Upper lobe of right lung (tissue), 1 donor: ENCODE measurements at places on chromosomes 5 and 9. TPM values are rescaled to one million over a fixed set of nuclear protein-coding genes. Genes with fewer than 3 reads are reported as not detected.

The SAPCD2 gene
- 0.84 TPM for total RNA-seq

The CPEB4 gene
- 62.4 TPM for total RNA-seq

GRCh38 chr5:136998854-136999357 lies 500.2 kb downstream of the SPOCK1 start:
- no peaks in the 10 kb centered on the region for H3K36me3 ChIP-seq
- no peaks in the 10 kb centered on the region for H3K4me1 ChIP-seq
- DNase-seq: no peak
- no peak overlapping the region for H3K4me3 ChIP-seq
- no peaks in the 10 kb centered on the region for H3K27me3 ChIP-seq

DNA sequence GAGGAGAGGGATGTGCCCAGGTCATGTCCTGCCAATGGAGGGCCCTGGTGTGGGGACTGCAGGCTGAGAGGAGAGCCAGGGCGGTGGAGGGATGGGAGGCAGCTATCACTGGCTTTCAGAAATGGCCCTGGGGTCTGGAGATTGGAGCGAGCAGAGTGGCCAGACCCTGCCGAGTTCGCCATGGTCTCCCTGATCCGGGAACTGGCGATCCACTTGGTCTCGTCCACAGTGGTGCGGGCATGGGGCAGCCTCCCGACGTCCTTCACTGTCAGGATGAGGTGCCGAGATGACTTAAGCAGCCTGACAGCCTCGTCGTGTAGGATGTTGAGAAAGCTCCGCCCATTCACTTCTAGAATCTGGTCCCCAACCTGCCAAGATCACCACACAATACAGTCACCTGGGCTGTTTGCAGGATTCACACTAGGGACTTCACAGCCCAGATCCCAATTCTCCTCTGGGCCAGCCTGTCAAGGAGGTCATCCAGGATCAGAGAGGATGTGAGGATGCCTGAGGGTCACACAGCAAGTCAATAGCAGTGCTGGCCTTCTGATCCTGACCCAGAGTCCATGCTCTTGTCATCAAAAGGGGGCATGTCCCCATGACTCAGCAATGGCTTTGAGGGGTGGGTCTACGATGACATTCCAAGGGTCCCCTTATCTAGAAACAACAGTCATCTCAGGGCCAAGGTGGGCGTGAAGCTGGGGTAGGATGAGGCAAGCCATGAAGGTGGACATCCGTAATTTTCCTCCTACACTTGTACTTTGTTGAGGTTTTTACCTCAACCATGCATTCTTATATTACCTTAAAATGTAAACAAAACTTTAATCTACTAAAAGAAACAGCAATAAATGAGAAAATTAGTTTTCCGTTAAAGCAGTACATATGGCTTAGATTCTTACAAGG lies 38.5 kb upstream of the AKNA start:
- no peaks in the 10 kb centered on the region for H3K36me3 ChIP-seq
- H3K27ac ChIP-seq: no peak overlapping the region
- peak; percentile 37 for DNase-seq
- no peaks in the 10 kb centered on the region for H3K4me1 ChIP-seq
- H3K4me3 ChIP-seq: no peak overlapping the region

DNA sequence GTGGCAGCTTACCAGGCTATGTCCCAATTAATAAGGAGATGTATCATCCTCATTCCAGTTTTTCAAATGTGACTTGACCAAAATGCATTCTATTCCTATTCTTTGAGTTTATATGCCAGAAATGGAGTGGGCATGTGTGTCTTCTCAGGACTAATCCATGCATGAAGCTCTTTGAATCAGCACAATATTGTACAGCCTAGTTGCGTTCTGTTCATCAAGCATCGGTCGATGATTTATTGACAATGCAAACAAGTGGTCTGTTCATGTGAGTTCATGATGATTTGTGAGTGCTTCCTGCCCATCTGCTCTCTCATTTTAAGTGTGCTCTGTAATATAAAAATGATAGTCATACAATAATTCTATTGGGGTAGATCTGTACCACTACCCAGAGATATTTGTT lies 48.3 kb downstream of the PALM2AKAP2 start:
- no peak overlapping the region for H3K4me3 ChIP-seq
- no peaks in the 10 kb centered on the region for H3K4me1 ChIP-seq
